ENCODE measurements at places on chromosomes 11 and 22.

DNA sequence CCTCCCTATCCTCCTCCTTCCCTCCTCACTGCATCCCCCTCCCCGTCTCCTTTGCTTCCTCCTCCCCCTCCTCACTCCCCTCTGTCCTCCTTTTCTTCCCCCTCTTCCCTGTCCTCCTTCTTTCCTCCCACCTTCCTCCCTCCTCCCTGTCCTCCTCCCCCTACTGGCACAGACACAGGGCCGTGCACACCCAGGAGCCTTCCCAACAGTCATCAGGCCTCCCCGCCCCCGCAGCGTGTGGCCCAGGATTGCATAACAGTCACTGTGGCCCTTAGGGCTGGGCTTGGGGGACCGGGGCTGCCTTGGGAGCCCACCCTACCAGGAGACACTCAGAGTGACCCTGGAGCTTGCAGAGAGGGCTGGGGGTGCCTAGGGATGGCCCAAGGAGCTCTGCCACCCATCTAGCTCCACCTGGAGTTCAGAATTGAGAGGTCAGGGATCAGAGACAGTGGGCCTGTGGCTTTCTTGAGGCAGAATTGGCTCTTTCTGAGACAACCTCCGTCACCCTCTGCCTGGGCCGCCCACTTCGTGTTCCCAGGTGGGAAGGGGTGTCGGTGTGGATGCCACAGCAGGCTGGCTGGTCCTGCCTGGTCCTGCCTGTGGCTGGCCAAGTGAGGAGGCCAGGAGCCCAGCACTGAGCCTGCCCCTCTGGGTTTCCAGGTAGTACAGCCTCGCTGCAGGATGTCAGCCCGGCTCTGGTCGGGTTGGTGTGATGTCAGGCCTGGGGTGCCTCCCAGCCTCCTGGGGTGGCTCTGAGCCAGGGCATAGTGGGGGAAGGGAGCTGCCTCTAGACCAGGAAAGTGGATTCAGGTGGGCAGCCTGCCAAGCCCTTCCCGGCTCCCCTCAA lies 1.6 kb downstream of the SPI1 start:
- DNase-seq: no peak

DNA sequence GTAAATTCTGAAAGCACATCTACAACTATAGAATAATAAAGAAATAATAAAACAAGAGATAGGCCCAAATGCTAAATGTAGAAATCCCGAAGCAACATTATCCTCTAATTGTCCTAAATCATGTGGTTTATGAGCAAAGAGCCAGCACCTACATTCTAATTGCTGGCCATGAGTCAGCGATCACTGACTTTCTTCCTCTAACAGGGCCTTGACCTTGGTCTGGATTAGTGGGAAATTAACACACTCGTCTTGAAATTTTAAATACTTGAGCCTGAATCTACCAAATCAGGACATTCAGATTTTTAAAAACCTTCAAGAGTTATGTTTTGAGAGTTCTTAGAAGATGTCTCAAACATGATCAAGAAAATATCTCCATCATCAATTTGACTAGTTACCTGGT lies 727.6 kb downstream of the METTL15 start:
- peak; percentile 33 for DNase-seq

GRCh38 chr11:70398834-70399680 lies 728 bp downstream of the CTTN start:
- DNase-seq: no peak

GRCh38 chr11:34254011-34254410 lies 103.8 kb downstream of the ABTB2 start:
- no peak for DNase-seq

- DNase-seq: no peak
These were observed 50.9 kb upstream of the HEPHL1 start for GRCh38 chr11:93969925-93970922.

GRCh38 chr11:116786326-116786725 lies 1.5 kb downstream of the ZPR1 start:
- DNase-seq: no peak

GRCh38 chr11:120814531-120815318 lies 209.2 kb upstream of the TBCEL start:
- no peak for DNase-seq

GRCh38 chr11:28836285-28837081 lies 728.3 kb downstream of the METTL15 start:
- DNase-seq: peak; percentile 98

DNA sequence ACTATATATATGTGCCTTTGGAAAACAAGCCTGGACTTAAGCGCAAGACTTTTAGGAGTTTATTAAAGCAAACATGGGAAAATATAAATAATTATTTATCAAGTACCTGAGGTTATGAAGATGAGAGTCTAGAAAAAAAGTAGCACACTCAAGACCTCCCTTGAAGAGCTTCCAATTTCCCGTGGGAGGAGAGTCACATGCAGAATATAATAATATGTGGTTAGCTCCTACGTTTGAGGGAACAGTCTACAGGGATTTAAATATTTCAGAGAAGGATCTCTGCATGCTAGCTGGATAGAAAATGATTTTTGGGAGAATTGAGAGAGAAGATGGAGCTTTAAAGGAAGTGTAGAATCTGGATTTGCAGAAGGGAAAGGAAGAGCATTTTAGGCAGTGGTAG lies 183.8 kb downstream of the SWAP70 start:
- DNase-seq: no peak

All from GM04503 (cell line).